GM03348 (cell line): ENCODE measurements at places on chromosomes 16 and 17.

- DNase-seq, result no peak
Measured at GRCh38 chr16:56855946-56856345, 9.1 kb upstream of the SLC12A3 start.

DNA sequence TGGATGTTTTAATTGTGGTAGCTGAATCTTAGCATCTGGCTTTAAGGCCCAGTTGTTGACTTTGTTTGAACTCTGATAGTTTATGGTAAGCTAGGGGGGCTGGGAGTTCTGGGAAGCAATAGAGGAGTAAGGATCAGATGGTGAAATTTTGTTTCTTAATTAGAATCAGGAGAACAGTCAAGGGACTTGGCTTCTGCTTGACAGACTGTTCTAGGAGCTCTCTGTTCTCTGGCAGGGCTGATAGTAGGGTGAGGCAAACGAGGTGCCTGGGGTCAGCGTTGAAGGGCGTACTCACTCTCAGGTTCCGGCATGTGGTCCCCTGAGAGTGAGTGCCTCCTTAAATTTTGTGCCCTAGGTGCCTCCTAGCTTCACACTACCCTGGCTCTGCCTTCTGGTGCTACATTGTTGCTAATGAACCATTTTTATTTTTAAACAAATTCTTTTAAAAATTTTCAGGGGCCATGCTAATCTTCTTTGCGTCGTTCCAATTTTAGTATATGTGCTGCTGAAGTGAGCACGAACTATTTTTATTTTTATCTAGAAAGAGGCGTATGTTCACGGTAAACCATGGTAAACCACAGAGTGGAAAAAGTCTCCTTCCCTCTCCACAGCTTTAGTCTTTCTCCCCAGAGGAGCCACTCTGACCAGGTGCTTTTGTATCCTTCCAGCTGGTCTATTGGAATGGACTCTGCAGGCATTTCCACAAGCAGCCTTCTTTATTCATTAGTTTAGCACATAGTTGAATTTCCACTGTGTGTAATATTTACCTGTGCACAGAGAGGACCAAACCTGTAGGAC, 19.7 kb downstream of the SLC7A6 start:
- DNase-seq, result peak; percentile 37

DNA sequence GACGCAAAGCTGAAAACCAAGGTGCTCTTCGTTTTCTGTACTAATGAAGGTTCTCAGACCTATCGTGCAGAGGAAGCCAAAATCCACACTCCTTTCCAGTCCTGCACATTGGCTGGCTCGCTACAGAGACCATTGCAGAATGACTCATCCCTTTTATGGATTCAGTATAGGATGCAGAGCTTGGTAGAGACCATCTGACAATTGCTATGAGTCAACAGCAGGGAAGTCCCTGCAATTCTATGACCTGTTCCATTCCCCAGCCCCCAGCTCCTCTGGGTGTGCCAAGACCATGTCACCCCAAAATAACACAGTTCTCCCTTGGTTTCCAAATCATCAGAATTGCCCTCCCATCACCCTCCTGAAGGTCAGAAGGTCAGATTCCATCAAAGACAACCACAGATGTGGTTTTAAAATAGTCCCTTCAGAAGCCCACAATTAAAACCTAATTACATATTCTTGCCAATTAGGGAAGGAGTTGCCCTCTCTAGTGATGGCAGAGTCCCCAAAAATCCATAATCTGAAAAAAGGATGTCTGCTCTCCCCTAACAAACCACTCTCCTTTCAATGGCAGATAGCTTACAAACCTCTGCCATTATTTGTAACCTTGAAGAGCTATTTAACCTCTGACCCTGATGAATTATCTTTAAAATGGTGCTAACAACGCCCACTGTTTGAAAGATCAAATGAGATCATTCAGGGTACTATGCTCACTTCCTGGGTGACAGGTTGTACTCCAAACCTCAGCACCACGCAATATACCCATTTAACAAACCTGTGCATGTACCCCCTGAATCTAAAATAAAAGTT, 108.2 kb upstream of the RBBP6 start:
- DNase-seq, result no peak

GRCh38 chr16:53465606-53466280, 31.5 kb downstream of the RBL2 start:
- DNase-seq, result peak; percentile 29

DNA sequence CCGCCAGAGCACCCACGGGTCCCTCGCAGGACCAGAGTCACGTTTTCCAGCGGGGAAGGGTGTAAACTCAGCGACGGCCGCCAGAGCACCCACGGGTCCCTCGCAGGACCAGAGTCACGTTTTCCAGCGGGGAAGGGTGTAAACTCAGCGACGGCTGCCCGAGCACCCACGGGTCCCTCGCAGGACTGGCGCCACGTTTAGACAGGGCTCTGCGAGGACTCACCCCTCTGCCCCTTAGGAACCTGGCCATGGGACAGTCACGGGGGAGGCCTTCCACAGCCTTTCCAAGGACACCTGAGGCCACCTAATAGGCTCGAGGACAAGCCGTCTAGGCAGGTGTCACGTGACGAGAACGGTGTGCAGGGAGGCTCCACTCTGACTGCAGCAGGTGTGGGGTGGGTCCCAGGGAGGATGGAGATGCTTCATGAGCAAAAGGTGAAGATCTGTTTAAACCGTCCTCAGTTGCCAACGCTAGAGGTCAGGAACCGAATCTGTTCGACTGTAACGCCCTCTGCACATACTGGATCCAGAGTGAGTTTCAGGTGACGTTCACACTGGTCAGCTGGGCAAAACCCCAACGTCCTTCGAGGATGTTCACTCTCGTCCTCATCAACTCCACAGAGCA, 48.0 kb upstream of the METRNL start:
- no peak for DNase-seq

- peak; percentile 24 for DNase-seq
Measured at GRCh38 chr16:8798535-8799157, 1.0 kb downstream of the PMM2 start.

GRCh38 chr17:73410586-73411312, 98.9 kb upstream of the CDC42EP4 start:
- DNase-seq, result no peak

DNA sequence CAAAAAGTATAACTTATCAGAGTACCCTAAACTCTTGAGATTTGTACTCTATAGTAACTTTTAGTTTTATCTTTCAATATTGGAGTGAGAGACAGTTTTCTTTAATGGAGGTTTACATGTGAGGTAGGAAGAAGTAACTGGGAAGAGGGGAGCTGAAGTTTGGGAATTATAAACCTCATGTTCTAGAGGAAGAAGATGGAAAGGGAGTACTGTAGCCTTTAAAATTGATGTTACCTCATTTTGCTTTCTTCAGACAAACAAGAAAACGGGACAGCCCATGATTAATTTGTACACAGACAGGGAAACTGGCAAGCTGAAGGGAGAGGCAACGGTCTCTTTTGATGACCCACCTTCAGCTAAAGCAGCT, 9.5 kb downstream of the FUS start:
- no peak for DNase-seq

DNA sequence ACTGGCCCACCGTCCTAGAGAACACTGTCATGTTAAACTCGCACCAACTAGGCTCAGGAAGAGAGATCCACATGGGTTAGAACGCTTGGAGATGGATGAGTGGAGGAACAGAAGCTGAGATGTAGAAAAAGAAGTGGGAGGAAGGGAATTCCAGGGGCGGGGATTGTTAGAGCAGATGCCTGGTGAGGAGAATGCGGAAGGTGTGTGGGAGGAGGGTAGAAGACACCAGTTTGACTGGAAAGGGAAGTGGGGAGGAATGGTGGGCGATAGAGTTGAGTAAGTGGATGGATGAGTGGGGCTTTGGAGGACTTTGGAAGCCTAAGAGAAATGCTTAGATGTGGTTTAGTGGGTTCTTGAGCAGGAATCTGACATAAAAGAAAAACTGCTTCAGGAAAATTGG, 37.4 kb downstream of the DHX38 start:
- no peak for DNase-seq

DNA sequence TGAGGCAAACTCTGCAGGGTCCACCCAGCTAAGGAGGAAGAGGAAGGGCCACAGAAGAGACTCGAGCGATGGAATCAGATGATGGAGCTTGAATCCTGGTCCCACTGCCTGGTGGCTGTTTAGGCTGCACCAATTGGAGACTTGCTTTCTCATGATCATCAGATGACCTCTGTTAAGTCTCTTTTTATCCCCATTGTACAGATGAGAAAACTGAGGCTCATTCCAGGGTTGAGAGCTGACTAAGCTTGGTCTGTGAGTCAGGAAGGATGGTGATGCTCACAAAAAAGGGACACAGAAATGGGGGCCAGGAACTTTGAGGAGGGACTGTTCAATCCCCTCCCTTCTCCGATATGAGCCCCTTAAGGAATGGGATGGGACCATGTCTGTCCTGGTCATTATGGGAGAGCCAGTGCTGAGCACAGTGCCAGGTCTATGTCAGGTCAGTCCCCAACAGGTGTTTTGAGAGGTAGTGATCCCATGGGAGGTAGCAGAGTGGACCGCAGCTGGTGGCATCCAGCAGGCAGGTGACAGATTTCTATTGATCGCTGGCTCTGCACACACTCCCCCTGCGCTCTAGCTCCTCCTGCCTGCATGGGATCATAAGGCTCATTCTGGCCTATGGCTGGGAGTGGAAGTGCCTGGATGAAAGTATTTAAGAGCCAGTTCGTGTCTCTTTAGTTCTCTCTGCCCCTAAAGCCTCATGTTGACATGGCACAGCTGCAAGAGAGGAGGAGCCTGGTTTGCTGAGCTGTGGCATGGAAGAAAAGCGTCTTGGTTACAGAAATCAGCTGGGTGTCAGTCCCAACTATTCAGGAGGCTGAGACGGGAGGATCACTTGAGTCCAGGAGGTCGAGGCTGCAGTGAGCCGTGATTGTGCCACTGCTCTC, 27.2 kb downstream of the SNX20 start:
- DNase-seq, result no peak

DNA sequence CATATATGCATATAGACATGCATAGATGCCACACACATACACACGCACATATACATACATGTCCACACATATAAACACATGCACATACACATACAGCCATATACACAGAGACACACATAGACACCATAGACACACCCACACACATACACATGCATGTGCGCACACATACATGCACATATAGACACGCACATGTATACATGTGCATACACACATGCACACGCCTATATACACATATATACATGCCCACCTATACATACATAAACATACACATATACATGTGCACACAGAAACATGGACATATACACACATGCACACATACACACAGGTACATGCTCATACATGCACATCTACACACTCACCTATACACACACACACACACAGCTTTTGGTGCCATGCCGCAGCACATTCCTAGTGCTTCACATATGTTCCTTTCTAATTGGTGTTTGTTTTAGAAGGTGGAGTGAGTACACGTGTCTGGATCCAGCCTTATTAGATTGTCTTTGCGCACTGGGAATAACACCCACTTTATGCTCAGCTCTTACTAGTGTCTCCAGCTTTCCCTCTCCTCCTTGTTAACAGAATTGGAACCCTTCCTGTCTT, 198.0 kb downstream of the RPTOR start:
- no peak for DNase-seq

- no peak for DNase-seq
Measured at GRCh38 chr16:2523801-2524231, 3.6 kb downstream of the AMDHD2 start.

DNA sequence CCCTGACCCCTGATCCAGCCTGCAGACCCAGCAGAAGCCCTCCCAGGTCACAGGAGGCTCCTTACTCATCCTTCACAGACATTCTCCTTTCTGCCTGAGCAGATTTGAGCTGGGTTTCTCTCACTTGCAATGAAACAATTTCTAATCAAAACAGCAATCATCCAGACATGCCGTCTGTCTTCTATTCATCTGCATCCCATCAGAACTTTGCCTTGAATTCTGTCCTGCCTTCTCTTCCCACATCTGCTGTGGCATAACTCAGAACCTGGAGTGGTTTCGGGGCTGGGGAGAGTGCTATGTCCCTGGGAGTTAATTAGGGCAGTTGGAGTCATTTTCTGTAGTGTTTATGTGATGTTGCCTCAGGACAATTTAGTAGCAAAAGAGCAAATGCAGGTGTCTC, 278.6 kb downstream of the CBLN1 start:
- DNase-seq, result no peak

DNA sequence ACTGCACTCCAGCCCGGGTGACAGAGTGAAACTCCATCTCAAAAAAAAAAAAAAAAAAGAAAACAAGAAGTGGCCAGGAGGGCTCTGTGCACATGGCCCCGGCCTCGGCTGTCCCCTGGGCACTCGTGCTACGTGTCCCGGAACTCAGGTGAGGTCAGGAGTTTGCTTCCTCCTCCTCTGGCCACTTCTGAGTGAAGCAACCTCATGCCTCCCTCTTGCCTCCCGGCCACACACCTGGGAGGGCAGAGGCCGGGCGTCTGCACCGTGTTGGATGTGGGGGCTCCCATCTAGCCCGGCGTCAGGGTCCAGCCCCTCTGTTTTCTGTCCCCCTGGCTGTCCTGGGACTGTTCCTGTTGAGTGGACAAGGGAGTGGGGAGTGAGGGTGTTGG, 22.2 kb downstream of the ASPSCR1 start:
- no peak for DNase-seq

- DNase-seq, result no peak
Measured at GRCh38 chr17:49404361-49404760, 10.3 kb downstream of the PHB1 start.

DNA sequence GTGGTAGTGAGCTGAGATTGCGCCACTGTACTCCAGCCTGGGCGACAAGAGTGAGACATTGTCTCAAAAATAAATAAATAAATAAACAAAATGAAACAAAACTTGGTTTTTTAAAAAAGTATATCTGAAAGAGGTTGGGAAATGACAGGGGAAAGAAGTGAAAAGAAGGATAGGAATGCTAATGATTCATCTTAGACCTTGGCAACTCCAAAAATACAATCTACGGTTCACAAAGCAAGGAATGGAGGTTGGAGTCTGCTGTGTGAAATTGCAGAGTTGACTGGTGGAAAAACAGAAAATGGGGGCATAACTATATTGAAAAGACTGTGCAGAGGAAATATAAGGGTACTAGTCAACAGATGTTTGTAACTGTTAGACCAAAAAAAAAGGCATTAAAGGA, 40.0 kb upstream of the CD300E start:
- no peak for DNase-seq

- DNase-seq, result no peak
Measured at GRCh38 chr16:85140455-85141012, 28.3 kb upstream of the CIBAR2 start.

DNA sequence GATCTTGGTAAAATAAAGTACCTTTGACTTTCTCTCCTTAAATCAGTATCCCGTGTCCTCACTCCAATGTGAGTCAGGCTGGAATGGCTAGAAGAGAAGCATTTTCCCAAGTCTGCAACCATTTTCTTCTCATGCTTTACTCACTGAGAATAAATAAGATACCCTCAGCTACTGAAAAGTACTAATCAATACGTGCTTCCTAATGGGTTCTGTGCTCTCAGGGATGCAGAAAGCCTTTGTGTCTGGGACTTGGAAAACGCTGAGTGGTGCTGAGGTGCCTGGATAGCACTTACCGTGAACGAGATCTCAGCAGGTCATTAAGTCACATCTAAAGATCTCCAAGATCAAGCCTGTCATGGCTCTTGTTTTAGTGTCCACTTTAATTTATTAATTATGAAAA, 672.3 kb upstream of the C16orf82 start:
- DNase-seq, result no peak
